NCI-H524 (cell line): ENCODE measurements at places on chromosomes 3 and 15.

DNA sequence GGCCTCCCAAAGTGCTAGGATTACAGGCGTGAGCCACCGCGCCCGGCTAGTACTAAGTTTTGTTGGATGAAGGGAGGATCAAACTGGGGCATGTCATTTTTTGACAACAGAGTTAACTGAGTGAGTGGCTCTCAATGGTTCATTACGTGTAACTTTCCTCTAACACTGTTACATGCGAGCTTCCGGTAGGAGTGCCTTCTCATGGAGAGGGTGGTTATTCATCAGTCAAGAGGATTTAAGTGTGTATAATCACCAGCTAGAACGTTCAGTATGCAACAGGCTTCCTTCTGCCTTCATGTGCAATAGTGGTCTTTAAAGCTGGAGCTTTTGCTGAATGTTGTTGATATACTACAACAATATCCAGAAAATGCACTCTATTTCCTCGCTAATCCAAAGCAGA, 19.1 kb upstream of the GOLGA8A start:
- no peak for DNase-seq

- peak; percentile 27 for DNase-seq
These were observed 5.7 kb downstream of the SLC6A20 start for GRCh38 chr3:45790596-45790995.

GRCh38 chr15:63522225-63522578, 17.8 kb downstream of the USP3 start:
- DNase-seq = no peak

- no peak for DNase-seq
These were observed 17.1 kb upstream of the SLC30A4 start for GRCh38 chr15:45539680-45540079.

DNA sequence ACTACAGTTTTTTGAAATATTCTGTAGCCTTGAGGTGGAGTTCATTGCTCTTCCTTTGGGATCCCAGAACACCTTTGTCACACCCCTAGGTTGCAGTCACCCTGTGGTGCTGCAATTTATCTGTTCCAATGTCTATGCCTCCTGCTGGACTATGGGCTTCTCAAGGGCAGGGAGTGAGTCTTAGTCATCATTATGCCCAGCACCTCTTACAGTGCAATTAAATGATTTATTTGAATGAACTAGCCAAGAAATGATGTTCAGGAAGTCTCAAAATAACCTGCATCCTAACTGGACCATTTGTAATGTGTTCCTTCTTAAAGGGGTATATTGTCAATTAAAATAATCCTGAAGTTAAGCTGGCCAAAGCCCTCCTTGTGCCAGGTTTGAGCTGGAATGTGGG, 28.5 kb downstream of the SHC4 start:
- DNase-seq = no peak

- no peak for DNase-seq
These were observed 24.9 kb downstream of the TMEM45A start for GRCh38 chr3:100517276-100517675.

DNA sequence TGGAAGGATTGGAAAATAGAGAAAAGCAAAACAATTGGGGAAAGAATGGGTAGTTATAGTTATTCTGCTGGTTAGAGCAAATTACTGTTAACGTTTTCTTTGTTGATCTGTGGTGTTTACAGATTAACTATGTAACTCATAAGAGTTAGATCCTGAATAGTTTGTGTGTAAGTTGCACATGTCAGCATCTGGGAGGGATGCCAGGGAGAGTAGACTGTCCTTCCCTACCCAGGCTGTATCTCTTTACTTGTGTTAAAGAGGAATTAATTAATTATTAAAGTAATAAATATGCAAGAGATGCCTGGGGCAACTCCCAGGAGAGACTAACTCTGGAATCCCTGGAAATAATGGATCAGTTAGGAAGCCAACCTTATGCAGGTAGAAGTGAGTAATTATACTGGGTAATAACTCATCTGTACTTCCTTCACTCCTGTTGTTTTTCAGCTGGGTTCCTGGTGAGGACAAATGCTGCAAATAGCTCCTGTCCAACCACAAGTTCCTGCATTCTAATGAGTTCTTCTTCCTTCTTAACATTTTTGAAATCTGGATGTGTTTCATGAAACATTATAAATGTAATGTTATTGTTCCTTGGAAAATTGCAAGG, 18.9 kb downstream of the GHRL start:
- DNase-seq = no peak

GRCh38 chr15:88631464-88632028, 7.3 kb upstream of the ISG20 start:
- no peak for DNase-seq

DNA sequence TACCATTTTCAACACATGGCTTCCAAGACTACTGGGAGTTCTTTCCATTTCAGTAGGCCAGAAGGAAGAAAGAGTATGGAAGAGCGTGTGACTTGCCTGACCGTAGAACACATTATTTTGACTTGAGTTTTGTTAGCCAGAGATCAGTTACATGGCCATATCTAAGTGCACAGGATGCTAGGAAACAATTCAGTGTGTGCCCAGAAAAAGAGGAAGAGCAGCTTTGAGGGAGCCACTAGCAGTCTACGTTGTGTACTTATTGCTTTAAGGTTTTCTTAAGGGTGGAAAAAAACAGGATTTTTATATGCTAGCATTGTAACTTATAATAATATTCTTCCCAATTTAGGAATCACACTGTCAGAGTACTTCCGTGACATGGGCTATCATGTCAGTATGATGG, 44.1 kb upstream of the GRAMD1C start:
- no peak for DNase-seq

GRCh38 chr3:58858126-58858525, 191.6 kb upstream of the FAM3D start:
- no peak for DNase-seq

DNA sequence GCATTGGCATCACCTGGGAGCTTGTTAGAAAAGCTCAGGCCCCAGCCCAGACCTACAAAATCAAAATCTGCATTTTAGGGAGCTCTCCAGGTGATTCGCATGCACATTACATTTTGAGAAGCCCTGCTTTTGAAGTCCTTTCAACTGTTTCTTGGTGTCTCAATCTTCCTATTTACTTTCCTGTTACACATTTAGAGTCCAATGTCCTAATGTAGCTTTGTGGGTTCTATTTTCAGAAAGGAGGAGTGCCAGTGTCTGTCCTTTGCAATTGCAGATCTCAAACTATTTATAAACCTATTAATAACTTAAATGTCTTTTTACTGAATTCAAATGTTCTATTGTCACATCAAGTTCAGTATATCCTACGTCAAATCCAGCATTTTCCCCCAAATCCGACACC, 27.8 kb upstream of the MYRIP start:
- no peak for DNase-seq

DNA sequence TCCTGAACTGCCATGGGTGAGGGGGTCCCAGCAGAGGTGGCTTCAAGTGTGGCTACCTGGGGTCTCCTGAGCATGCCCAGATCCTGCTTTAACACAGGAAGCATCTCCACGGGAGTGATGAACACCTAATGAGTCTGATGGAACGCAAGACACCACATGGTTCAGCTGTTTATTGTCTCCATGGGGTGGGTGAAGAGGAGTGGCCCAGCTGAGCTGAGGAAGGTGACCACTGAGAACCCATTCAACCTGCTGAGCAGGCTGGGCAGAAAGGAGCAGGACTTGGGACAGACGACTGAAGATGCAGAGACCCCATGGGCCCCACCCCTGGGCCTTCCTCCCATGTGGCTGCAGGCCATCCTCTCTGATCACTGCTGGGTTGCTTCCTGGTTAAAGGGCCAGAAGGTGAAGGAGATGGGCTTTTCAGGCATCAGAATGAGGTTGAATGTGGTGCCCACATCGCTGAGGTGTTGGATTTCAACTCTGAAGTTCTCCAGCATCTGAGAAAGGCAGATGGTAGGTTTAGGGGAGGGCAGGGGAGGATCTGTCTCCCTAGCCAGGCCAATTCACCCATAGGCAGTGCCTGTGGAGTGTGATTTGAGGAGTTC, 29.7 kb downstream of the CYP11A1 start:
- no peak for DNase-seq

DNA sequence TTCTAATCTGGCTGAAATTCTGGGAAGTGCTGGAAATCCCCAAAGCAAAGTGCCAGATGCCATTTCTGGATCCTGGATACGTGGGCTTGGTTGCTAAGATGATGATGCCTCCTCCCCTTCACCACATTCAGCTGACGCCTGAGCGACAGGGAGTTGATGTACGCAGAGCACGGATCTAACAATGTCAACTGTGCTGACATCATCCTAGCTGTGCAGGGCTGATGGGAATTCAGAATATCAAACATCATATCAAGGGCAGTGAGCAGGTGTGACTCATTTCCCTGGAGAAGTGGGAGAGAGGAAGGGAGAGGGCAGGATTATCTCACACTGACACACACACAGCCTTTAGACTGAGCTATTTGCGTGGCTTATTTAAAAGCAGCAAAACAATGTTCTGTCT, 92.6 kb upstream of the ZBTB20 start:
- DNase-seq = peak; percentile 97

- no peak for DNase-seq
These were observed 815.9 kb downstream of the VGLL3 start for GRCh38 chr3:86175051-86175536.

DNA sequence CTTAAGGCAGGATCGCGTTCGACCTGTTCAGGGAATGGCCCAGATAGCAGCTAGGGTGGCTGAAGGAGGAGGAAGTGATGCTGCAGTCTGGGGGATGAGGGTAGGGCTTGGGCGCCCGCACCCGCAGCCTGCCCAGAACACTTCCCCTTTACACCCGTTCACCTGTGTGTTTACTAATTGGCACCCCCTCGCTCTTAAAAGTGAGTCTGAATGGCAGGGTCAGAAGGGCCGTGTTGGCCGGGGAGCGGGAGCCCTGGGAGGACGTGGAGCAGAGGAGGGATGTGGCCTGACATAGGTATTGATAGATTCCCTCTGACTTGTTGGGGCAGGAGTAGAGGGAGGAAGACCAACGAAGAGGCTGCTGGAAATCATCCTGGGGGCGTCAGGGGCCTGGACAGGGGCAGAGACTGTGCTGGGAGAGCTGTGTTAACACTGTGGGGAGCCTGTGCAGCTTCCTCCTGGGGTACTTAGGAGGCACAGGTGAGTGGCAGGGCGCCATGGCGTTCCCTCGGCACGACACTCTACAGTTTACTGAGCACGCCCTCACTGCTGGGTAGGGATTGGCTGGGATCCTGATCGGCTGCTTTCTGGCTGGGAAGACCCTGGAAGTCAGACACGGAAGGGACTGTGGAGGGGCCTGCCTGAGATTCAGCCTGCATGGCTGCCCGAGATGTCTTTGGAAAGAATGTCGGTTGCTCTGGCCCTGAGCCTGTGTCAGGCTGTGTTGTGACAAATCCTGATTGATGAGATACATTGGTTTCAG, 51.7 kb downstream of the SLC6A6 start:
- DNase-seq = no peak

- no peak for DNase-seq
These were observed 48.6 kb downstream of the FOXL2 start for GRCh38 chr3:138898301-138898700.
